Erythroblast (primary cell): ENCODE measurements at places on chromosomes 3 and 15.

GRCh38 chr3:69441732-69442131, 55.8 kb upstream of the FRMD4B start:
- no peak for DNase-seq

GRCh38 chr3:6220447-6220846, 640.5 kb upstream of the GRM7 start:
- no peak for DNase-seq

DNA sequence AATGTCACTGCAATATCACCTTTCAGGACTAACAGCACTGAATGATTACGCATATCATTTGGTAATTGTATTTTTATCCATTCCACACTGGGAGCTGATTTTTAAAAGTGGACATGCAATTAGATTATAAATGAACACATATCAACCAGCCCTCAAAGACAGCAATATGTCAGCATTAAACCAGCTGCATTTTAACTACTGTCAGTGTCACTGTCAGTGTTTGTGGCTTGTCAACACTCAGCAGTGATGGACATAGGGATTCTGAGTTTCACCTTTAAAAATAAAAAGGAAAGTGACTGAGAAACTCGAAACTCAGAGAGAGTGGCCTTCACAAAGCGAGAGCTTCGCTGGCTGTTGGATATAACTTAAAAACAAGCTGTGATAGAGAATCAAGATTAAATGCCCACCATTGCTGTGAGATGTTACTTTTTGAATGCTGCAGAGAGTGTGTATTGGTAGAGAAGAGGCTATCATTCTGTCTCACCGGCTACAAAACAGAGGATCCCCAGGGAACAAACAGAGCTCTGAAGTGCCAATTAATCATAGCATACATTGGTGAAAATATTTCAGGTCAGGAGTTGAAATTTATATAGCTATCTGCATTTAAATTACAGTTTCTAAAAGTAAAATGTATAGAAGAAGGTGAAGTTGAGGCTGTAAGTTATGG, 635.8 kb downstream of the SQOR start:
- no peak for DNase-seq

DNA sequence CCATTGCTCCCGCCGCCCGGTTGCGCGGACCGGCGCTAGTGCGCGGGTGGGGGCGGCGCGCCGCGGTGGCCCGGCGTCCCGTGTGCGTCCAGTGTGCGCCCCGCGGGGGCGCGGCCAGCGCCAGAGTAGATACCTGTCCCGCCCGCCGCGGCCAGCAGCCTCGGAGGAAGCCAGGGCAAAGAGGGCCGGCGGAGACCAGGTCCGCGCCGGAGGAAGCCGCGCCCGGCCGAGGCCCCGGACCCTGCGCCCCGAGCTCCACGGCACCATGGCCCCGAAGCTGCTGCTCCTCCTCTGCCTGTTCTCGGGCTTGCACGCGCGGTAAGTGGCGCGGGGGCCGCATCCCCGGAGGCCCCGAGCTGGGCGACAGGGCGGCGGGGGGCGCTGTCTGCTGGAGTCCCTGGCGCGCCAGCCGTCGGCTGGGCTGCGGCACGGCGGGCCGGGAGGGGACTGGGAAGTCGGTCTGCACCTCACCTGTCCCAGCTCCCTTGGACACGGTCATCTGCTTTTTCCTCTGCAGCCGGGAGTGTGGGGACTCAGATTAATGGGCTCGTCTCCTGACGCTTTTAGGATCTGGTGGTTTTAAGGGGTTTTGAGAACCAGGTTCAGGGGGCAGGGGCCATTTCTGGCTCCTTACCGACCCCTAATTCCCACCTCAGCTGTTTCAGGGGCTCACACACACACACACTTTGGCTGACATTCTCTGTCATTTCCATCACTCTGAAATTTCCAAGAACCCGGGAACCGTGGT, 464 bp downstream of the GABRG3 start:
- no peak for DNase-seq

GRCh38 chr15:94230883-94231722, at the start of gene MCTP2:
Gene MCTP2 (plus strand): TSS chr15:94231561. CDS start chr15:94298266, 66,705 bp downstream.
- DNase-seq: peak; percentile 93

DNA sequence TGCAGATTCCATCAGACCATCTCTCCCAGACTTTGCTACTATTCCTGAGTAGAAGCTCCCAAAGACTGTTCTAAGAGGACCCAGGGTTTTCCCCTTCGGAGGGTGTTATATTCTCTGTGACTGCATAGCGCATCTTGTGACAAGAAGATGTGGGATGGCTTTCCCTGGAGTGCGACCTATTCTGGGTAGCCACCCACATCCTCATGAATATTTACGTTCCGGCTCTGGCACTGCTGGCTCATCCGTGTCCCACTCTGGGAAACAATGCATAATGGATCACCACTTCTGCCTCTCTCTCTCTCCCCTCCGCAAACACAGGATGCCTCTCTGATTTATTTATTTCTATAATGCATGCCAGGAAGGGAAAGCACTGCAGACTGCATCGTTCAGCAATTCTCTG, 166.1 kb downstream of the PYDC2 start:
- DNase-seq: no peak

DNA sequence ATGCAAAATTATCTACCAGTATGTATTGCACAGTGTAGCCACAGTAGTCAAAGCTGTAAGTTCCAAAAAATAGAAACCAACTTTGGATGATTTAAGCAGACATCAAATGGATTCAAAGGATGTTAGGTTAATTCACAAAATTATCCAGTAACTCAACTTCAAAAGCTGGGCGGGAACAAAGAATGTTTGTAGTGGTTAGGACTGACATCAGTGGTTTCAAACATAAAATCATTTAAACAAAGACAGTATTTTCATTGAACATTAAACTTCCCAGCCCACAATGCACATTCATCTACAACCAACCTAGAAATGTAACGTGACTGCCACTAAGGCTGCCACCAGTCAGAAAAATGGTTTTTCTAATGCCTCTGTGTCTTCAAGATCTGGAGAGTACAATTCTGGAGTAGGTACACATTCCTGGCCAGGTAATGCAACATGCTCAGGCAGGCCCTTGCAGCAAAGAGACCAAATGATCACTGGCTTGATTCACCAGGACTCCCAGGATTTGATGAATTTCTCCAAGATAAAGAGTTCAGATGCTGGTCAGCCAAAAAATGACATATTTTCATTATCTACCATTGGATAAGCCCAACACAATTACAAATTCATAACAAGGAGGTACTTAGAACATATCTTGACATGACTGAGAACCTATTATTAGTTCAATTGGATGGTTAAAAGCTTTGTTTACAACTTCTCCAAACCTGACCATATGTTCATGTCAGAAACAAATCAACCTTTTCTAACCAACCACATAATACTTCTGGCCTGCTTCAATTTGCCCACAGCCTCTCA, 189.8 kb upstream of the CNTN4 start:
- no peak for DNase-seq

DNA sequence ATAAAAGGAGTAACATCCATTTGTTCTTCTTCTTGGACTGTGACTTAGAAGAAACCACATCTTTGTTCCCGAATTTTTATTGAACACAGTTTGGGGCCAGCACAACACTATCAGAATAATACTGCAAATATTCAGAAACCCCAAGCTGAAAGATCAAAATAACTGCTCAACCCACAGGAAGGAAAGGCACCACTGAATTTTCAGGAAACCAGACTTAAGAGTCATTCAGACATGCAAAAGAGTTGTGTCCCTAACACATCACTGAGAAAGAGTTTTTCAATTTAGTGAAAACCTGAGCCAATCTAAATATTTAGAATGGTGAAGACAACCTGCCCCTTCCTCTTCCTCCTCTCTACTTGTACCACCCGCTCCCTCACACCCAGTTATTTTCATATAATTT, 295.0 kb upstream of the RORA start:
- DNase-seq: no peak

DNA sequence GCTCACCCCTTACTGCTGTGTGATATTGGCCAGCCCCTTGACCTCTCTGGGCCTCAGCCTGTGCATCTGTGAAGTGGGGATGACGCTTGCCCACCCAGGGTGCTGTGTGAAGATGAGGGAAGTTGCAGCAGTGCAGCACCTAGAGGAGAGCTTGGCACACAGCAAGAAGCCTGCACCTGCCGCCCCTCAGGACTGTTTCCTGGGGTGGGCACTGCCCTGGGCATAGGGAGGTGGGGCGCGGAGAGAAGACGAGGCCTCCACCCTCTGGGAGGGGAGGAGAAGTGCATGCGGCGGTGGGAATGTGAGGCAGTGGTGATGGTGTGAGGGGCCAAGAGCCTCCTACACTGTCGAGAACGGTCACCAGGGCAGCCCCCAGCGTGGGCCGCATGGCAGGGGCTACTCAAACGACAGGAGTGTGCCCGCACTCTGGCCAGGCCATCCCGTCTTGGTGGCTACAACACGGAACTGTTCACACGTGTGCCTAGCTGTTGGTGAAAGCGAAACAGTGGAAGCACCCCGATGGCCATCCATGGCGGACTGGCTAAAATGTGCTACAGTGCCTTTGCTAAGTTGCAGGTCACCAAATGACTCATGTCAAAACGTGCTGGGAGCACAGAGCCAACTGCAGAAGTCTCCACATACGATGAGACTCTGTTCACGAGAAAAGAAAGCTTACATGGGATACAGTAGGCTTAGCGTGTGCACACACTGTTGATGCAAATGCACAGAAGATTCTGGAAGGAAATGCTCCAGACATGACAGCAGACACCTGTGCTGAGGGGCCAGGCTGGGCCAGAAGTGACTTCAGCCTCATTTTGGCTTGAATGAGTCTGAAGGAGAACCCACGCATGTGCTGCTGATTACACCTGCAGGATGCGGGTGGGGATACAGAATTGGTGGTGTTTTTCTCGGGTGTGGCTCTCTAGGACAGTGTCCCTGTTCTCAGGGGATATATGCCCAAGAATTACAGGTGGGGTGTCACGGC, 40.4 kb upstream of the IQSEC1 start:
- no peak for DNase-seq

- peak; percentile 81 for DNase-seq
Measured at GRCh38 chr15:74291101-74292071, 55.3 kb downstream of the CCDC33 start.
